Non-pigmented ciliary epithelial cell (primary cell): ENCODE measurements at places on chromosomes 4 and X.

- no peak for DNase-seq
Measured at GRCh38 chr4:121726642-121727268, 30.0 kb upstream of the ANXA5 start.

GRCh38 chr4:42150653-42151567 lies 1.5 kb downstream of the BEND4 start:
- DNase-seq = no peak

DNA sequence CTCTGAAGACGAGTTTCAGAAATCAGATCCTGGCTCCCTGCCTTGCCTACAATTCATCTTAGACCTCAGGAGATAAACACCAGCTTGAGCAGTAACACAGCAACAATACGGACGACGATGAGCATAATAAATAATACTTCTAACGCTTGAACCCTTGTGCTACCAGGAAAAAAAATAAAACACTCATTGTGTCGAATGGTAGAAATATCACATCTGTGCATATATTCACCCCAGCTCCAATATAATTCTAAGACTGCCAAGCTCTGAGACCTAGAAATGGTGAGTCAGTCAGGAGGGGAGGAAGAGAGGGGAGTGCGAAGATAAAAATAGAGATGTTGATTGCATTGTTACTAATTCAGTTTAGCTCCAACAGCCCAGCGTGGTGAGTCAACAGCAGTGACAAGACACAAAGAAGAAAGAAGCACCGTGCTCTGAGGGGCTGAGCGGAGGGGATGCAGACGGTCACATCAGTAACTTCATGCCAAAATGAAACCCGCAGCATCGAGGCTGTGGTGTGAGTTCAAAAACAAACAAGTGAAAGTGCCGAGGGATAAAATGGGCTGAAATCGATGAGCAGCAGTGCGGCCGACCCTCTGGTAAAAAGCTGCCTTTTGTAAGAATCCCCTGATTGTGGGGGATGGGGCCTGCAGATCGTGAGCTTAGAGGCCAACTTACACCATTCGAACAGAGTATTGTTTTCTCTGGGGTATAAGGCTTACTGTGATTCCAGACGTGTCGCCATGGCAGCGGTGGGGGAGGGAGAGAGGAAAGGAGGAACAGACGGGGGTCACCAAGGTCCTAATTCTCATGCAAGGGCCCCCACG lies 150.4 kb downstream of the MGST2 start:
- DNase-seq = peak; percentile 68

- no peak for DNase-seq
Measured at GRCh38 chr4:79442422-79442821, 34.4 kb upstream of the GK2 start.

DNA sequence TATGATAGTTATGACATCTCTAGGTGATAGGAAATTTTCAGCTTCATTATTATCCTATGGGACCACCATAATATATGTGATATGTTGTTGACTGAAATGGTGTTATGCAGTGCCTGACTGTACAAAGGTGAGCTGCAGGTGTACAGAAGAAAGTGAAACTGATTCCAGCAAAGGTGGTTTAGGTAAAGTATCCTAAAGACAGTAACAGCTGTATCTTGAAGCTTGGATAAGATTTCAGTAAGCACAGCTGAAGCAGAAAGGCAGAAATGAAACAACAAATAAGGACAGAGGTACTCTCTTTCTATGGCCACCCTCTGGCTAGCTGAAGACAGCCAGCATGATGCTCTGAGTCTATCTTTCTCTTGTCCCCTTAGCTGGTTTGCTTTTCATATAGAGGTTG lies 30.0 kb upstream of the PGK1 start:
- no peak for DNase-seq

DNA sequence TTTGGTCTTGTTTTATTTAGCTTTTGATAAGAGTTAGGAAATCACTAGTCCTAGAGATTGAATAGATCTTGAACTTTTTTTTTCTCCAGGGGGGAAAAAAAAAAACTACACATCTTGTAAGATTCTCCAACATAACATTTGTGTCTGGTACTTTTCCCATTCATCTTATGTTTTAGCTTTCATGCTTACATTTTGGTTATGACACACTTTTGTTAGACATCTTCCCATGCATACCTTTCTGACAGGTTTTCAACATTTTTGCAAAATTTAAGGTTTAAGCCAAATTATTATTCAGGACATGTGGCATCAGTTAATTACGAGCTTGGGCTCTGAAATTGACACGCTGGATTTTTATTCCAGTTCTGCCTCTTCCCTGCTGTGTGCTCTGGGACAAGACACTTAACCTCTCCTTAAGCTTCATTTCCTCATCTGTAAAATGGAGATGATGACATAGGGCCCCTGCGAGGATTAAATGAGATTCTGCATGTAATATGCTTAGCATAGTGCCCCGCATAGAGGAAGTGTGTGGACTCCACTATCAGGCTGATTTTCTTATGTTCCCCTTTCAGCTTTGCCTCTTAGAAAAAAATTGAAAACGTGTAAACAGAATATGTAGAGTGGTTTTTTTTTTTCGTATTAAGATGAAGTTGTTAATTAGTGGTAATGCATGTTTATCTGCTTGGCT lies 5.3 kb downstream of the KIT start:
- no peak for DNase-seq

DNA sequence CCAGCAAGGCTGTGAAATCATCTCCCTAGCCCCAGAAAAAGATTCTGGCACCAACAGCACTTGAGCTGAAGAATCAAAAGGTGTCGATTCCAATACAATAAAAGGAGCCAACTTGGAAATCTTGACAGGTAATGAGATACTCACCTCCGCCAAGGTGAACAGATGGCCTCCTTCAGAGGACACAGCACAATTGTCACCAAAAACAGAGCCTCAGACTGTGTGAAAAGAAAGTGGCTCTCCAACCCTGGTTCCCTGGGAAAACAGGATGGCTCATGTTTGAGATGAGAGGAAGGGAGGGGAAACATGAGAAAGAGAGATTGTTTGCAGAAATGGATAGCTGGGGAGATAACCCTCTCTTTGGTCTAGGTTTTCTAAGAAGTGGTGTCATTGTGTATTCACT lies 168.9 kb downstream of the HS3ST1 start:
- no peak for DNase-seq

GRCh38 chr4:126071346-126072333 lies 756.9 kb downstream of the FAT4 start:
- peak; percentile 49 for DNase-seq
